ENCODE measurements at places on chromosomes 2 and 18. TPM values are rescaled to one million over a fixed set of nuclear protein-coding genes. Genes with fewer than 3 reads are reported as not detected.

Gene AOX1
- 0.69 TPM for total RNA-seq

GRCh38 chr2:231545105-231545902 lies 15.1 kb upstream of the NMUR1 start:
- DNase-seq = no peak

- no peak for DNase-seq
These were observed 212.1 kb downstream of the LRRTM1 start for GRCh38 chr2:80092474-80092873.

Gene DSC3
- 0.40 TPM for total RNA-seq

- no peak for DNase-seq
These were observed 390.2 kb upstream of the TMEFF2 start for GRCh38 chr2:192584976-192585375.

- no peak for DNase-seq
These were observed 855.4 kb upstream of the CELF4 start for GRCh38 chr18:38421021-38421420.

- DNase-seq = no peak
These were observed 18.0 kb downstream of the ITSN2 start for GRCh38 chr2:24342110-24342910.

Gene MBP
- total RNA-seq = 0.34 TPM

DNA sequence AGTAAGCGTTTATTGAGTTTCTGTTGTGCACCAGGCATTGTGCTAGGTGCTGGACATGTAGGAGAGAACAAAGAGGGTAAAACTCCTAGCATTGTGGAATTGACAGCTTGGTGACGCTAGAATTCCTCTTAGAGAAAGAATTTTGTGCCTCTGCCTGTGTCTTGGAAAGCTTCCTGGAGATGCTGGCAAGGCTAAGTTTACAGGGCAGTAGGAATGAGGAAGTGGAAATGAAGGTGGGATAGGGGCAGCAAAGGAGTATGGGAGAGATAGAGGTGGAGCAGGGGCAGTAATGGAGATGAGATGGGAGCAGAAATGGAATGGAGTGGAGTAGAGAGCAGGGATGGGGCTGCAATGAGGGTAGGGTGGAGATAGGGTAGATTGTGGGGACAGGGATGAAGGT lies 29.8 kb downstream of the GPR39 start:
- DNase-seq = no peak

GRCh38 chr2:181332044-181332605 lies 125.1 kb upstream of the ITGA4 start:
- no peak for DNase-seq

- DNase-seq = no peak
These were observed 1652.1 kb upstream of the DDX18 start for GRCh38 chr2:116162395-116162794.

Gene ZNG1B
- total RNA-seq = 42.5 TPM

GRCh38 chr2:33104726-33105125 lies 158.0 kb downstream of the LTBP1 start:
- DNase-seq = peak; percentile 23

- no peak for DNase-seq
These were observed 33.5 kb downstream of the CENPO start for GRCh38 chr2:24826773-24827145.

DNA sequence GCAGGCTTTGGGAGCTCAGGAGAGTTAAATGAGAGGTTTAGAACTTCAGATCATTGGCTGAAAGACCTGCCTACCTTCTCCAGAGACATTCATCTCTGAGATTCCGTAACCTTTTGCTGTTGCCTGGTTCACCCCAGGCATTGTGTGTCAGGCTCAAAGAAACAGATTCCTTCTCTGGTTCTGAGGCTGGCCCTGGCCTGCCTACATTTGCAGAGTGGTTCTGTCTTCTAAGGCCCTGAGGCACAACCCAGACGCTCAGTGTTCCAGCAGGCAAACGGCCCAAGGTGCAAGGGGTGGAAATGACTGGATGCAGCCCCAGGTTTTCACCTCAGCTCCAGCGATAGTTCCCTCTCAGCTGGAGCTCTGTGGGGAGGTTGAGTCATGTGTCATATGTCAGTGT lies 48.3 kb downstream of the MYO3B start:
- DNase-seq = no peak

DNA sequence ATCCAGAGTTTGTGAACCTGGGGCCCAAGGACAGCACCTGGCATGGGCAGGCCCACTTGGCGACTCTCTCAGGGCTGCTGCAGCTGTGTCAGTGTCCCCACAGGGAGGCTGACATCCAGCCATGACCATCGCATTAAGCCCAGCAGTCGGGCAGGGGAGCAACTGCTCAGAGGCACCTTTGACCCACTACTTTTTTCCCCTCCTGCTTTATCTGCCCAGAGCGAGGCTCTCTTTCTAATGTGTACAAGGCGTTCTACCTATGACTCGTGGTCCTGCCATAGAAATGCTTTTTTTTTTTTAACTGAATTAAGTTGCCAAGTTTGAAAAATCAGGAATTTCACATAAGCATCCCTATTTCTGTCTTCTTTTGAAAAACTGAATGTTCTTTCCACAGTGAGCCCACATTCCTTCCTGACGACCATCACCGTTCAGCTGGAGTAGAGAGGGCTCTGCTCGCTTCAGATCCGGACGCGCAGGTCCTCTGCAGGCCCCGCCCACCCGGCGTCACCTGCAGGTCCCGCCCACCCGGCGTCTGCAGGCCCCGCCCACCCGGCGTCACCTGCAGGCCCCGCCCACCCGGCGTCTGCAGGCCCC lies 403 bp upstream of the CLUL1 start:
- peak; percentile 85 for DNase-seq

GRCh38 chr18:75475228-75475627 lies 47.7 kb upstream of the SMIM21 start:
- DNase-seq = no peak

DNA sequence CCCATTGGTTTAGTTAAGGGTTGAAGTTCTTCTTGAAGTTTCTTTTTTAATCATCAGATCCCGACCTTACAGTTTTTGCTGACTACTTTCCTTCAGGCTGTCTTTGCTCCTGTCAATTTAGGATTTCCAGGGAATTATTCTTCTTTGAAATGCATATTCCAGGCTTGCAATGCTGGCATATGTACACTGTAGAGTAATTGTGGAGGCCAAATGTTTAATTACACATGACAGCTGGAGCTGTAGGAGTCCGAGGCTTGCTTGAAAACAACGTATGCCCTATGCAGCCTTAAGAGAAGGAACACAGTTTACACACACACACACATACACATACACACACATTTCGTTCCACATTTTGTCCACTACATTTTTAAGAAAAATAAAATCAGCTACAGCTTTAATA lies 602.3 kb downstream of the TMEM182 start:
- no peak for DNase-seq

Gene ASXL3
- not detected for total RNA-seq

DNA sequence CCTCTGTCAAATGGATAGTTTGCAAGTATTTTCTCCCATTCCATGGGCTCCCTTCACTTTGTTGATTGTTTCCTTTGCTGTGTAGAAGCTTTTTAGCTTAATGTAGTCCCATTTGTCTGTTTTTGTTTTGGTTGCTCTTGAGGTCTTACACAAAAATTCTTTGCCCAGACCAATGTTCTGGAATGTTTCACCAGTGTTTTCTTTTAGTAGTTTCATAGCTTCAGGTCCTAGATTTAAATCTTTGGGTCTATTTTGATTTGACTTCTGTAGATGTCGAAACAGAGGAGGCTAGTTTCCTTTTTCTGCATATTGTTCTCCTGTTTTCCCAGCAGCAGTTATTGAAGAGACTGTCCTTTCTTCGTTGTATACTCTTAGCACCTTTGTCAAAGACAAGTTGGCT lies 351.6 kb downstream of the PTPRM start:
- DNase-seq = no peak

GRCh38 chr2:30559544-30560275 lies 112.7 kb downstream of the LCLAT1 start:
- no peak for DNase-seq

- no peak for DNase-seq
These were observed 321.4 kb downstream of the IRS1 start for GRCh38 chr2:226478109-226478809.

Gene TSN
- 95.2 TPM for total RNA-seq

DNA sequence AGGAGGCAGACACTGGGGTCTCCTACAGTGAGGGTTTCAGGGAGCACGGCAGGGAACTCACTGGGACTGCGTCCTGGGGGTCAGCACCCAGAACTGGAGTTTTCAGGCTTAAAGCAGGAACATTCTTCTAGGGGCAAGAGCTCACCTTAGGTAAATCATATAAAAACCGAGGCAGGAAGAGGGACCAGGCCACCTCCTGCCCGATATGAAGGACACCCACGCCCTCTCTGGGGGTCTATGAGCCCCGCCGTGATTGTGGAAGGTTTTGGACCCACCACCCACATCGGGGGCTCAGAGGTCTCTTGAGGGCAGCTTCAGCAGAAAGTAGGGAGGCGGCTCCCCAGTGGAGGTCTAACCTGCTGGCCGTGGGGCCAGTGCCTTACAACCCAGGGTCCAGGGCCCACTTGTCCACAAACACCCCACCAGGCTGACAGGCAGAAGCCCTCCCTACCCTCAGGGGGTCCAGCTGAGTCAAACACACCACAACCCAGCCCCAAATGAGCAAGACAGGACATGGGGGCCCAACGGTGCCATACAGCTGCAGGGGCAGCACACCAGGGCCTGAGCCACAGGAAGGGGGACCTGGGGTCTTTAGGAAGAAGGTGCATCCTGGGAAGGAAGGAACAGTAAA lies 25.3 kb downstream of the CROCC2 start:
- no peak for DNase-seq

DNA sequence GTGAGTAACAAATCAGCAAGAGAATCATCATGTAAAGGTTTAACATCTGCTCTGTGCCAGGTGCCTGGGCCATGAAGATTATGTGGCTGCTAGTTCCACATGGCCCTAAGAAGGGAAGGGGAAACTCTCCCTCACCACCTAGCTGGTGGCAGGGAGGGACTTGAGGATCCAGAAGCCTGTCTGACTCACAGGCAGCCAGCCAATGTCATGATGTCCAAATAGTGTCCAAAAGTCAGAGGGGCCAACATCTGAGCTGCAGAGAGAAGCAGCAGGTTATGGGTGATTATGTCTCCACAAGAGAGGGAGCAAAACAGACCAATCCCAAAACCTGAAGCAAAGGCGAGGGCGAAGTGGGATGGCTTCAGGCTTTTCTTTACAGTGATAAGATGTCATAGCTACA lies 61.9 kb upstream of the SPP2 start:
- DNase-seq = no peak

GRCh38 chr18:38368886-38369285 lies 803.3 kb upstream of the CELF4 start:
- DNase-seq = no peak

DNA sequence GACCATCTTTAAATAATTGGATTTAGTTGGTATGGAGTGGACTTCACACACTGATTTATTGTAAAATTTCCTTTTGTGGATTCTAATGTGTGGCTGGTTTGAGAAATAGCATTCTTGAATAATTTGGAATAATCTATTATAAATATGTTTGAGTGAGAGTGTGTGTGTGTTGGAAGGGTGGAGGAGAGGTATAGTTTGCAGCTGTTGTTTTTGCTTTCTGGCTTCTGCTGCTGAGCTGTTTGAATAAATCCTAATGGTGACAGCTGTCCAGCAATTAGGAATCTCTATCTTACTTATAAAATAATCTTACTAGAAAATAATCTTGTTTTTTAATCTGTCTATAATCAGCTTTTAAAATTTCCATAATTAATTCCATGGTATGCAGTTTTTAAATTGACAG lies 1283.0 kb upstream of the CDH2 start:
- DNase-seq = no peak

Gene UGT1A8
- not detected for total RNA-seq

Gene POTEC
- not detected for total RNA-seq

Gene CPLX4
- not detected for total RNA-seq

DNA sequence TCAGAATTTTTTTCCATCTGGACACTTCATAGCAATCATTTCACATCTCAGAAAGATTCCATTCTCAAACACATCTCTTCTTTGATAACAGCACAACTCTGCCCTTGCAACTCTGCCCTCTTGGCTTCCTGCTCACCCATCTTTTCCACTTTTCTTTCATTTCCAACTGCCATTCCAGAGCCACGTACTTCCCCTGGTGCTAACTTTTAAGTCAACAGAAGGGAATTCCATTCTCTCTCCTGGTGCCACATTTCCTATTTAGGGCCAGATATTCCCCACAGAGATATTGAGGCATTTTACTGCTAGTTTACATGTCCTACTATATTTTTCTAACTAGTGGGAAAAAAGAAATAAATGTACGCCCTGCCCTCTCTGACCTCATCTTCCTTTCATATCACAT lies 590.2 kb downstream of the ARHGAP15 start:
- DNase-seq = no peak

Gene APCDD1
- not detected for total RNA-seq

- no peak for DNase-seq
These were observed 69.9 kb upstream of the MAPRE2 start for GRCh38 chr18:34971313-34971712.

- no peak for DNase-seq
These were observed 110.5 kb downstream of the ACKR3 start for GRCh38 chr2:236679884-236680860.

Gene UGT1A5
- not detected for total RNA-seq

DNA sequence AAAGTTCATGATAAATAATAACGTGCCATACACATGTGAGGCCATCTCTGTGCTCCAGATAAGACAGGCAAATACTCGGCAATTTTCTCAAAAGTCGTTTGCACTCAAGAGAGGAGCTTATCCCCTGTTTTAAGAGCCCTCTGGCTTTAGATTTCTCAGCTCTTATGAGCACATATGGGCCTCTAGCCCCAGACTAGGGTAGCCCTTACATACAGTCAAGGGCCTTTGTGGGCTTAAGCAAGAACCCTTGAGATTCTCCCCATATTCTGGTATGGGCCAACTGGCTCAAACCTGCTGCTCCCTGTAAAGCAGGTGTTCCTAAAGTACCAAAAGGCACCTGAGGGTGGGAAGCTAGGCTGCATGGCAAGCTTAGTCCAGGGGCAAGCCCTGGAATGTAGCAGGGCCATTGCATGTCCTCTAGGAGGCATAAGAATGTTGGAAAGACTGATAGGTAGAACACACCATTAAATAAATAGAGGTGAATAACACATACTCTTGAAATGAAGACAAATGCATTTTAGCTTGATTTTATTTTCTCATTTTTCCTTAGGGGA lies 66.1 kb downstream of the FASTKD2 start:
- no peak for DNase-seq

- no peak for DNase-seq
These were observed 28.6 kb downstream of the PLA2R1 start for GRCh38 chr2:160033732-160034392.

GRCh38 chr18:5772306-5773105 lies 122.8 kb downstream of the TMEM200C start:
- DNase-seq = no peak

- no peak for DNase-seq
These were observed 215.8 kb upstream of the ACVR2A start for GRCh38 chr2:147628971-147629421.

Gene GALNT14
- total RNA-seq = not detected

GRCh38 chr2:19667085-19667484 lies 234.7 kb downstream of the TTC32 start:
- no peak for DNase-seq

GRCh38 chr18:54294274-54294673 lies 25.0 kb downstream of the POLI start:
- no peak for DNase-seq

- DNase-seq = no peak
These were observed 600.7 kb downstream of the IRS1 start for GRCh38 chr2:226198956-226199355.
